ENCODE measurements at places on chromosomes 6 and 20.

DNA sequence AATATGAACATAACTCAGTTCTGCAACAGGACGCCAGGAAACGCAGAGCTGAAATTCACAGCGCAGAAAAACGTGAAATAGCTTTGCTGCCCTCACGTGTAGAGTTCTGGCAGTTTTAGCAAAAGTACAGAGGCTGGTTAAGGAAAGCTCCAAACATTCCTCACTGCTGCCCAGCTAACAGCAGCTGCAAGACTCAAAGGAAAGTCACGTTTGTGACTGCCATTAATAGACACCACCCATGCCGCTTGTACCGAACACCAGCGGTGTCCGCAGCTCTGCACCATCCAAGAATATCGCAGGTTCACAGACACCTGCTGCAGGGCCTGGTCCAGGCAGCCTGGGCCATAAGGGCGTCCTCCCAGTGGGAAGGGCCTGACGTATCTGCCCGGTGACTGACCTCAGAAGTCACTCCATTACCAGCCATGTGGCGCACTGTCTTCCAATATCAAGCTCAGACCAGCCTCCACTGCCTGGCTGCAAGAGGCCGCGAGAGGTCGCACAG is 61.4 kb downstream of the WDR27 start:
- no peaks in the 10 kb centered on the region for H3K27me3 ChIP-seq
- H3K4me1 ChIP-seq = no peaks in the 10 kb centered on the region
- no peak overlapping the region for H3K4me3 ChIP-seq
- H3K27ac ChIP-seq = no peak overlapping the region

GRCh38 chr20:57392512-57393271 is 1.5 kb downstream of the RBM38 start:
- H3K36me3 ChIP-seq = no peaks in the 10 kb centered on the region
- DNase-seq = peak; percentile 71
- no peaks in the 10 kb centered on the region for H3K4me1 ChIP-seq
- no peaks in the 10 kb centered on the region for H3K27me3 ChIP-seq
- H3K27ac ChIP-seq = peak overlapping the region; percentile 6
- H3K4me3 ChIP-seq = peak overlapping the region; percentile 72

DNA sequence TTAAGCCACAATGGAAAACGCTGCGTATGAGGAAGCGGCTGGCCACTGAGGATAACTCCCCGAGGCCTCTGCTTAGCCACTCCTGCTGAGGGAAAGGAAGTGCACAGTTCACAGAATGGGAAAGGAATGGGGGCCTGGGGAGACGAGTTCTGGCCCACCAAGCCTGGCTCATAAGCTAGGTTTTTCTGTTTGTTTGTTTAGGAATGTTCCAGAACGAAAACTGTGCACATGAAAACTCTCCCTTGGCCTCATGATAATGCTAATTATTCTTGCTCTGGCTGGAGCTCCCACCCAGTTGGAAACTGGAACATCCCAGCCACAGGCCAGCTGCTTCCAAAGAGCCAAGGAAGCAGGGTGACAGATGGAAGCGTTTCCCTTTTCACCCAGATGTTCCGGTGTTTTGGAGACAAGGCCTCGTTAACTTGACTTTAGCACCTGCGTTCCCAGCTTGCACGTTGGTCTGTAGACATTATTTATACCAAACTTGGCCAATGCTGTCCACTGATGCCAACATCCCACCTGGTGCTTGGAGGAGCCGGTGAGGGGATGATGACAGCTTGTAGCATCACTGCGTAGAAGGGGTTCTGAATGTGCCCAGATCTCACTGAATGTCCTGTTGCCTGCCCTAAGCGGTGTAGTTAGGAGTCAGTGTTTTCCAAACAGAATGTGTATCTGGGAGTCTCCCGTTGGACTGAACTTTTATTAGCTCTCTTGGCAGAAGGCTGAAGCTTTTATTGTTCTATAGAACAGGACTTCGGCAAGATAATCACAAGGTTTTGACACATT is 34.5 kb downstream of the APCDD1L start:
- H3K36me3 ChIP-seq = no peaks in the 10 kb centered on the region
- no peak for DNase-seq
- no peak overlapping the region for H3K27ac ChIP-seq
- H3K4me3 ChIP-seq = no peak overlapping the region

DNA sequence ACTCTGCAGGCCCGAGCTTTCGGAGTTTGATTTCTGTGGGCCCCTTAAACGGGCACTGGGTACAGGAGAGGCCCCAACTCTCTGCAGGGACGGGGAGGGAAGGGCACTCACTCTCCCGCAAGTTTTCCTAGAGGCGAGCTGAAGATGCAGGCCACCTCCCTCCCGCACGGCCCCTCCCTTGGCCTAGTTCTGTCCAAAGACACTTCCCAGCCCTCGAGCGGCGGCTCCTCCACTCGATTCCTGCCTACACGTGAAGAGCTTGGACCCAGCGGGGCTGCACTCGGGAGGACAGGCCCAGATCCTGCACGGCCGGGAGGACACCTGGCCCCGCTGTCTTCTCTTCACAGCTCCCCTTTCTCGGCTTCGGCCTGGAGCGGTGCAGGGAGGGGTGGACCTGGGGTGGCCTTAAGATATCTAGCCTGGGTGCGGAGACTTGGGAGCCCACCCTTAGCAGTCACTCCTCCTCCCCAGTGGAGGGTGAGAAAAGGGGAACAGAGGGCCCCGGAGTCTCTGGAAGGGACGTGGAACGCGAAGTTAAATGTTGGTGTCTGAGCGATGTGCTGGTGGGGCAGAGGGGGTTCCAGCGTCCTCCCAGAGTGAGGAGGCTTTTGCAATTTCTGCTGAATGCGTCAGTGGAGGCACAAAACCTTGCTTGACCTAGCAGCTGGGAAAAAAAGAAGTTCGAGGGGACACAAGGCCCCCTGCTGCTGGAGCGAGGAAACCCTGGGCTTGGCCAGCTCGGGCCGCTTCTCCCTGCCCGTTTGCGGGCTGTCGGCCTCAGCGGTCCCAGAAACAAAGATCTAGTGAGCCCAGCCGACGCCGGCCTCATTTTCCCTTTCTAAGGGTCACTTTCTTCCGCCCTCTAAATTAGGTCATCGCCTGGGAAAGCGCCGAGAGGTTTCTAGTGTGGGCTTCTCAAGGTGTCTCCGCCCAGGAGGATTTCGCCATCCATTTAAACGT is 4.9 kb downstream of the OLIG3 start:
- DNase-seq = no peak
- H3K4me3 ChIP-seq = no peak overlapping the region
- H3K27ac ChIP-seq = no peak overlapping the region
- no peaks in the 10 kb centered on the region for H3K4me1 ChIP-seq
- no peaks in the 10 kb centered on the region for H3K27me3 ChIP-seq

- no peaks in the 10 kb centered on the region for H3K27me3 ChIP-seq
- peaks cover 3% of the 10 kb centered on the region for H3K4me1 ChIP-seq
- DNase-seq = no peak
- no peak overlapping the region for H3K27ac ChIP-seq
Observed at GRCh38 chr20:50574108-50574507, 63.9 kb downstream of the PTPN1 start.

DNA sequence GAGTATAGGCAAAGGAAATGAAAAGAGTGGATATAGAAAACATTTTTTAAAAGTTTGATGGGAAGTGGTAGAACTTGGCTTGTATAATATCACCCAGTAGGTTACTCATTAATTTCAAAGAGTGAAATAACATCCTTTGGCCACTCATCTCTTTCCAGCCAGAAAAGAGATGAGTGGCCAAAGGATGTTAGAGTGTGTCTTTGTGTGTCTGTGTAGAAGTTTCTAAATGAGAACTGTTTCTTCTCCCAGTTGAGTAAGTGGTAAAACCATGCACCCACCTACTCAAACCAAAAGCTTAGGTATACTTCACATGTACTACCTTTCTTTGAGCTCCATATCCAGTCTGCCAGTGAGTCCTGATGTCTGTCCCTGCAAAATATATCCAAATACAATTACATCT is 47.7 kb upstream of the TMEM244 start:
- no peak overlapping the region for H3K27ac ChIP-seq
- H3K4me3 ChIP-seq = no peak overlapping the region
- no peaks in the 10 kb centered on the region for H3K36me3 ChIP-seq
- no peaks in the 10 kb centered on the region for H3K4me1 ChIP-seq
- DNase-seq = no peak
- peaks cover 2% of the 10 kb centered on the region for H3K27me3 ChIP-seq

DNA sequence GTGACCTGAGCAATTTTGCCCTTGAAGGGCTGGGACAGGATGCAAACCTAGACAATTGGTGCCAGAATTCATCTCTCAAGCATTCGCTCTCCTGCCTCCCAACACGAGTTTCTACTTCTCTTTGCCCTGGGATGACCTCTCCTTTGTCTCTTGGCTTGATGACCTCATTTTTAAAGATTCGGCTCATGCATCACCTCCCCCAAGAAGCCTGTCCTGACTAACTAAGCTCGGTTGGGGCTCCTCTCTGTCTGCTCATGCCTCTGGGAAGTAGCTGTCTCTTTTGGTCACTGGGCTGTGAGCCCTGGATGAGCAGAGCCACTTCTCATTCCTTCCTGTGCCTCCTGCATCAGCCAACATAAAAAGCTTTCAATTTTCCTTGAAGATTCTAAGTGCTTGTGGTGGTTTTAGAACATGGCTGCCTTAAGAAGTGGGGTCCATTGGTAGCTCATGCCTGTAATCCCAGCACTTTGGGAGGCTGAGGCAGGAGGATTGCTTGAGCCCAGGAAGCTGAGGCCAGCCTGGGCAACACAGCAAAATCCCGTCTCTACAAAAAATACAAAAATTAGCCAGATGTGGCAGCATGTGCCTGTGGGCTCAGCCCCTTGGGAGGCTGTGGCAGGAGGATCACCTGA is 11.1 kb upstream of the TCF15 start:
- H3K4me1 ChIP-seq = no peaks in the 10 kb centered on the region
- no peak for DNase-seq
- H3K27me3 ChIP-seq = no peaks in the 10 kb centered on the region
- H3K4me3 ChIP-seq = no peak overlapping the region
- H3K27ac ChIP-seq = no peak overlapping the region

DNA sequence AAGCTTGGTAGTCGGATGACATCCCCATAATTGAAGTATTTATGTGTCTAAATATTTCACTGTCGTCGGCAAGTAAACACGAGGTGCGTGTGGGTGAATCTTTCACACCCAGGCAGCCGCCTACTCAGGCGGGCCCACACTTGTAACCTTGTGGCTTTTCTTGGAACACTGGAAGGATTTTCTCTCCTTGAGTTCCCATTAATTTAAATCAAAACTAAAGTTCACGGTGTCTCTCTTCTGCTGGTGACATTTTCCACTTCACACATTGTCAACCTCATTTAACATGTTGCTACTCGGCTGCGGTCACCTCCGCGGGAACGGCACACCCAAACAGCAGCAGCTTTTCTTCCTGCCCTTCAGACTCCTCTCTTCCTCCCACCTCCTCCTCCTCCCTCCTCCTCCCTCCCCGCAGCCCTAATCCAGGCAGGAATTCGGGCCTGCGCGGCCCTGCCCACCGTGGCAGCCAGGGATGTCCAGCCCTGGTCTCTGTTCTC is 336.6 kb downstream of the QKI start:
- no peaks in the 10 kb centered on the region for H3K36me3 ChIP-seq
- no peak overlapping the region for H3K4me3 ChIP-seq
- H3K27ac ChIP-seq = no peak overlapping the region
- no peaks in the 10 kb centered on the region for H3K4me1 ChIP-seq
- DNase-seq = no peak

GRCh38 chr6:151284012-151284411 is 44.2 kb downstream of the AKAP12 start:
- H3K4me1 ChIP-seq = no peaks in the 10 kb centered on the region
- no peaks in the 10 kb centered on the region for H3K36me3 ChIP-seq
- no peak overlapping the region for H3K27ac ChIP-seq

- H3K4me1 ChIP-seq = no peaks in the 10 kb centered on the region
- DNase-seq = no peak
- no peaks in the 10 kb centered on the region for H3K27me3 ChIP-seq
- no peaks in the 10 kb centered on the region for H3K36me3 ChIP-seq
Observed at GRCh38 chr6:52176550-52176949, 9.6 kb upstream of the IL17A start.

DNA sequence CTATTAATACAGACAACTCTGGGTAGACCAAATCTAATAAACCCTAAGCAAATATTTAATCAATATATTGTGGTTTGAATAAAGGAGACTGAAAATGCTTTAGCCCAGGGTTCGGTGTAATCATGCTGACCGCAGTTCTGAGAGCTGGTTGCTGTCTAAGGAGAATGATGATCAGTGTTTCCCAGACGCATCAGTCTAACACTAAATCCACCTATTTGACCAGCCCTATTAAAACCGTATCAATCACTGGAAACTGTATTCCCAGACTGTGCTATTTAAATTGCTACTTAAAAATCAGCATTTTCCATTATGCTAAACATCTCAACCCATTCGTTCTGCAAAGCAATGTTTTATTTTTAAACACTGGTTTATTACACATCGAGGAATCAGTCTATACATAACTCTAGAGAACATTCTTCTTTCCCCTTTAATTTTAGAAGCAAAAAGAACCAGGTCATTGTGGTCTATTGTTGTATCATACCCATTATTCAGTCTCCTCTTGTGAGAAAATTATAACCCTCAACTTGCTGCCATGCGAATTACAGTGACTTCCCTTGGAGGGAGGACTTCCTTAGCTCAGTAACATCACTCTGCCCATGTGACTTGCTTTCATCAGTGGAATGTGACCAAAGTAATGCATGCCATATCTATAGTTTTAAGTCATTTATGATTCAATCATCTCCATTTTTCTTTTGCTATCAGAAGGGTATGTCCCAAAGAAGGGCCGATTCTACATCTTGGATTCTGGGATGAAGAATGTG is 515.2 kb upstream of the JAG1 start:
- H3K27me3 ChIP-seq = no peaks in the 10 kb centered on the region
- H3K36me3 ChIP-seq = no peaks in the 10 kb centered on the region
- H3K4me1 ChIP-seq = no peaks in the 10 kb centered on the region
- DNase-seq = no peak
- H3K4me3 ChIP-seq = no peak overlapping the region
- no peak overlapping the region for H3K27ac ChIP-seq

GRCh38 chr6:71386215-71386614 is 97.6 kb downstream of the OGFRL1 start:
- no peaks in the 10 kb centered on the region for H3K36me3 ChIP-seq
- H3K4me3 ChIP-seq = no peak overlapping the region
- H3K4me1 ChIP-seq = peaks cover 2% of the 10 kb centered on the region
- H3K27ac ChIP-seq = no peak overlapping the region
- H3K27me3 ChIP-seq = no peaks in the 10 kb centered on the region

- H3K27ac ChIP-seq = no peak overlapping the region
- no peak overlapping the region for H3K4me3 ChIP-seq
- H3K36me3 ChIP-seq = no peaks in the 10 kb centered on the region
- no peaks in the 10 kb centered on the region for H3K27me3 ChIP-seq
Observed at GRCh38 chr6:3284436-3284876, 25.7 kb downstream of the PSMG4 start.

- no peaks in the 10 kb centered on the region for H3K27me3 ChIP-seq
- no peaks in the 10 kb centered on the region for H3K36me3 ChIP-seq
- H3K27ac ChIP-seq = no peak overlapping the region
- no peak overlapping the region for H3K4me3 ChIP-seq
Observed at GRCh38 chr6:151723152-151723551, 84.3 kb upstream of the ESR1 start.

DNA sequence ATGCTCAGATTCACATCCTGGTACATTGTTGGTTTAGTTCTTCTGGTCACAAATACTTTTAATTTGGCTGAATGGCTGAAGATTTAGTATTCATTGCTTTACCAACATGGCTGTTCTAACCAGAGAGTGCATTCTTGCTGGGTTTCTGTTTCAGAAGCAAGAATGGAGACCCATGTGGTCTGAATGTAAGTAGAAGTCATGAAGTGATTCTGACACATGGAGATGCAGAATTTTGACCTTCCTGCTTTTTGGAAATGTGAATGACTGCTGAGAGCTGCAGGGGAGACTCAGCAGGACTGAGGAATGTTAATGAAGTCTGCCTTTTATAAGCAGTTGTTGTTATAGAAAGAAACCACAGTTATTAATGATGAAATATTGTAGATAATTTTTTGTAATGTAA is 576.1 kb upstream of the MARCKS start:
- H3K4me1 ChIP-seq = no peaks in the 10 kb centered on the region
- H3K27me3 ChIP-seq = no peaks in the 10 kb centered on the region
- no peak for DNase-seq
- no peaks in the 10 kb centered on the region for H3K36me3 ChIP-seq
